ENCODE measurements at places on chromosomes 1 and 21.

DNA sequence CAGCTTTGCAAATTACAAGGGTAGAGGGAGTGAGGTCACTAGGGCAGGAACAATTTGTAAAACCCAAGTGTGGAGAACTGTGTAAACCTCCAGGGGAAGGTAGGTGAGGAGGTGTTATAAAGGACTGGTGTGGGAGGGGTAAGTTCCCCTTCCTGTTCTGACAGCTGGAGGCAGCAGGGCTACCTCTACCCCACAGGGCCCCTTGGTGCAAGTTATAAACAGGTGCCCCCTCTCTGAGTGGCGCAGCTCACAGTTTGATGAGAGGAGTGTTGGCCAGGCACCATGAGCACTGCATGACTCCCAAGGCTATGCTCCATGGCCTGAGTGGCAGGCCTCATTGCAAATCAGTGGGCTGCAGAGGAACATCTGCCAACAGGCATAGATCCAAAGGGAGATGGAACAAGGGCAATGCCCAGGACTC is 41.0 kb downstream of the MFSD2A start:
- no peak for DNase-seq

DNA sequence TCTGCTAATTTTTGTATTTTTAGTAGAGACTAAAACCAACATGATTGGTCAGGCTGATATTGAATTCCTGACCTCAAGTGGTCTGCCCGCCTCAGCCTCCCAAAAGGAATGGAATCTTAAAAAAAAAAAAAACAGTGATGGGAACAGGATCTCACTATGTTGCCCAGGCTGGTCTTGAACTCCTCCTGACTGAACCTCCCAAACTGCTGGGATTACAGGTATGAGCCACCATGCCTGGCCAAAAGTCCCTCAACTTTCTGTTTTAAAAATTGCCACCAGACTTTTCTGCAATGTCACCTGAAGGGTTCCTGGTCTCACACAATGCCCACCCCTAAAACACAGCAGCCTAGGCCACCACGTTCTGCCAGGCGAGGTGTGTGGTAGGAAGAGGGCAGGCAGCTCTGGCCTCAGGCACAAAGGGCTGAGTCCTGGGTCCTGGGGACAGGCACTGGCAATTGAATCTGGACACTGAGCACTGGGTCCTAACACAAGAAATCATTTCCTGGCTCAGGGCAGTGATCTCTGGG is 21.2 kb upstream of the THRAP3 start:
- no peak for DNase-seq

DNA sequence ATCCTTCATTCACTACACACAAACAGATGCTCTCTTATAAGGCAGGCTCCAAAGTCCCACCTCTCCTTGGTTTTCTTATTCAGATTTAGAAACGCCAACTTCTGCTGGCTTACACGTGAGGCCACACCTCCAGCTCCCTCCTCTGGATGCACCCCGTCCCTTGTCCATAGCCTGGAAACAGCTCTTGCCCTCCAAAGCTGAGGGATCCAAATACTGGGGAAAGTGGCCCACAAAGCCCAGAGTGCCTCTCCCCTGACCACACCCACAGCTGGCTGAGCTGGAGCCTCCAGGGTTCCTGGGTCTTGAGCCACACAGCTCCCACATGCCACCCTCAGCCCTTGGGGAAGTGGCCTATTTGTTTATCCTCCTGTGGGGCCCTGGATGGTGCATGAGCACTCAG is 4.5 kb downstream of the LAD1 start:
- DNase-seq, result no peak

DNA sequence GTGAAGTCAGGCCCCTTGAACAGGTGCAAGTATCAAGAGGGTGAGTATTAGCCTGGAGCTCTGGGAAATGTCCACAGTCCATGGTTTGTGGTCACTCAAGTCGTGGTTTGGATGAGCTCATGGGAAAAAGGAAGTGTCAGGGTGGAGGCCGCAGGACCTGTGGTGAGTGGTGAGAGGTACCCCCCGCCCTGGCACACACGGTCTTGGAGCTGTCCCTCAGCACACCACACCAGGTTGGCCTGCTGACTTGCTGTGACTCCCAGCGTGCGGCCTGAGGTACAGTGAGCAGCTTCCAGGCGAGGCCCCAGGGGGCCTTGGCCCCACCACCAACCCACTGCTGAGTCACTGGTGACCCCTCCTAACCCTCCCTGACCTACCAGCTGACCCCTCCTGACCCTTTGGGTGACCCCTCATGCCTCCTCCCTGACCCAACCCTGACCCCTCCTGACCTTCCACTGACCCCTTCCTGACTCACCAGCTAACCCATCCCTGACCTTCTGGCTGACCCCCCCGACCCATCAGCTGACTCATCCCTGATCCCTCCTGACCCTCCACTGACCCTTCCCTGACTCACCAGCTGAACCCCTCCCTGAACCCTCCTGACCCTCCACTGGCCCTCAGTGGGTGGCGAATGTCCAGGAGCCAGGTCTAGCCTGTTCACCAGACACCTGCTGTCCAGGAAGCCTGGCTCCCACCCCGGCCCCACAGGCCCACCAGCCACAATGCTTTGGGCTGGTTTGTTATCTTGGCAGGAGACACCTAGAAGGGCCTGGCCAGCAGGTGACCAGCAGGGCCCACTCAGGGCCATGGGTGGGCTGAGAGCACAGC is 34.8 kb upstream of the RNF187 start:
- DNase-seq, result no peak

DNA sequence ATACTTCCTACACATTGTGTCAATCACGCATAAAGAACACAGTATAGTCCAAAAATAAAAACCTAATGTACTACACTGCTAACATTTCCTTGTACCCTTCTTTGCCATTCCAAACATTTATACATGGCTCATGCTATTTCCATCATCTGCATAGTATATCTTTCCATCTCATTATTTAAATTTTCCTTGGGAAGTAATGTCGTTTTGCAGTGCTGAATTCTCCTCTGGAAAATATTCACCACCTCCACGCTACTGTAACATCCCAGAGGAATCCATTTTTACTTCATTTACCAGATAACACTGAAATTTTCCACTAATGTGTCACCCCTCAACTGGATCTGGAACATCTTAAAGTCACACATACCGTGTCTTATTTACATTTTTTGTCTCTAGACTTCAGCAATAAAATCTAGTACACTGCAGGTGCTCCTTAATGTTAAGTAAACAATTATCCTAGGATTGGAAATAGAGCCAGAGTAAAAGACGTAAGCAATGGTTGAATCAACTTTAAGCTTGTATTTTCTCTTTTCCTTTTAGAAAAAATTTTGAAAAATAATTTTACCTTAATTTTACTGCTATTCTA is 881.0 kb downstream of the AMY1C start:
- DNase-seq, result no peak

DNA sequence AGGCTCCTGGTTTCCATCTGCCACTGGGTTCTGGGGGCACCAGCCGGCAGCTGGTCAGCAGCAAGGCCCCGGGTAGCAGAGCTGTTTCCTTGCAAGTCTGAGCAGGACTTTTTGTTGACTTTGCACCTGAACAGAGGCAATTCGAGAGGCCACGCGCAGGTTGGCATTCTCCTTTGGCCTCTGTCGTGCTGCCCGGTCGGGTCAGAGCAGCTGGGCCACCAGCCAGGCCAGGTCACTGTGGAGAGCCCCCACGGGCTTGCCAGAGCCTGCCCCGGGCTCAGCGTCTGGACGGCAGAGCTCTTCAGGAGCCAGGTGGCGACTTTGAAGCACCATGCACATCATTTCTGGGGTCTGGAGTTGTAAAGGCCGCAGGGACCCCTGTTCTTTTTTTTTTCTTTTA is 28.4 kb upstream of the TMEM52 start:
- peak; percentile 73 for DNase-seq

All from NCI-H2171 treated with DMSO at 0.1 percent for 48 hours (cell line).